Progenitor cell of endocrine pancreas (in vitro differentiated cells): ENCODE measurements at places on chromosomes 12 and 14.

DNA sequence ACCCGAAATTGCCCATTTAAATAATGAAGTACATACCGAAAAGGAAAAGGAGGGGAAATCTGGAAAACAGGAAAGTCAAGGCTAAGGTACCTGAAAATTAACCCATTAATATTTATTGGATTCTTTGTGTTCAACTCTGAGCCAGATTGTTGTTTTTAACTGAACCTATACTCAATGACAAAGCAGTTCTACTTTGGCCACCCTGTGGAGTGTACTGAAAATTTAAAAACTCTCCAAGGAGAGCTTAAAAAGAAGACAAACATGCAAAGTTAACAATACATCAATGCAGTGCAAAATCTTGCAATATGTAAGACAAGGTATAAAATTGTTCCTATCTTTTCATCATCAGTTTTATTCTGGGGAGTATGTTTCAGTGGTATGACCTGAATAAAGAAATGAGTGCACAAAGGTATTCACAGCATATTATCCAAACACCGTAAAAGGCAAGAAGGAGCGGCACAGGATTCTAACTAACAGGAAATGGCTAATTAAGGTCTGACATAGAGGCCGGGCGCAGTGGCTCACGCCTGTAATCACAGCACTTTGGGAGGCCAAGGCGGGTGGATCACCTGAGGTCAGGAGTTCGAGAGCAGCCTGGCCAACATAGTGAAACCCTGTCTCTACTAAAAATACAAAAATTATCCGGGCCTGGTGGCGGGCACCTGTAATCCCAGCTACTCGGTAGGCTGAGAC lies 1.7 kb downstream of the USP44 start:
- DNase-seq, result no peak

- peak; percentile 6 for DNase-seq
These were observed 340.5 kb downstream of the TMEM121 start for GRCh38 chr14:105866841-105867321.

GRCh38 chr12:104600036-104600712 lies 143.4 kb downstream of the CHST11 start:
- DNase-seq, result no peak

DNA sequence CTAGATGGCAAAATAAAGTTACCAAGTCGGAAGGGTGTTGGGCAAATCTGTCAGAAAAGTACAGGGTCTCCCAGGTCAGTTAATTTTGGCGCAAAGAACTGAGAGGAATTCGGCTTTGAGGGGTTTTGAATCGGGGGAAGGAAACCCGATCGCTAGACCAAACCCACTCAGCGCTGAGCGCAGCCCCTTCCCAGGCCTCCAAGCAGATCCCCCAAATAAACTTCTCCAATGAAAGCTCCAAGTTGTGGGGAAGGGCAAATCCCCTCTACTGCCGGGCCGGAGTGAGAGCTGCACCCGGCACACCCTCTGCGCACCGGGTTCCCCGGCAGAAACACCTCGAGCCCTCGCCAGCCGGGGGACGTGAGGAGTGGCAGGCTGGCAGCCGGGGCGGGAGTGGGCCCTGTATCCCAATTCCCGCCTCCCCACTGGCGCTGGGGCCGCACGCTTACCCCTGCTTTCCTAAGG lies 441 bp downstream of the E2F7 start:
- DNase-seq, result no peak

- DNase-seq, result no peak
These were observed 40.2 kb downstream of the PAH start for GRCh38 chr12:102876883-102877282.

- no peak for DNase-seq
These were observed 21.5 kb downstream of the CPSF2 start for GRCh38 chr14:92143309-92143708.

DNA sequence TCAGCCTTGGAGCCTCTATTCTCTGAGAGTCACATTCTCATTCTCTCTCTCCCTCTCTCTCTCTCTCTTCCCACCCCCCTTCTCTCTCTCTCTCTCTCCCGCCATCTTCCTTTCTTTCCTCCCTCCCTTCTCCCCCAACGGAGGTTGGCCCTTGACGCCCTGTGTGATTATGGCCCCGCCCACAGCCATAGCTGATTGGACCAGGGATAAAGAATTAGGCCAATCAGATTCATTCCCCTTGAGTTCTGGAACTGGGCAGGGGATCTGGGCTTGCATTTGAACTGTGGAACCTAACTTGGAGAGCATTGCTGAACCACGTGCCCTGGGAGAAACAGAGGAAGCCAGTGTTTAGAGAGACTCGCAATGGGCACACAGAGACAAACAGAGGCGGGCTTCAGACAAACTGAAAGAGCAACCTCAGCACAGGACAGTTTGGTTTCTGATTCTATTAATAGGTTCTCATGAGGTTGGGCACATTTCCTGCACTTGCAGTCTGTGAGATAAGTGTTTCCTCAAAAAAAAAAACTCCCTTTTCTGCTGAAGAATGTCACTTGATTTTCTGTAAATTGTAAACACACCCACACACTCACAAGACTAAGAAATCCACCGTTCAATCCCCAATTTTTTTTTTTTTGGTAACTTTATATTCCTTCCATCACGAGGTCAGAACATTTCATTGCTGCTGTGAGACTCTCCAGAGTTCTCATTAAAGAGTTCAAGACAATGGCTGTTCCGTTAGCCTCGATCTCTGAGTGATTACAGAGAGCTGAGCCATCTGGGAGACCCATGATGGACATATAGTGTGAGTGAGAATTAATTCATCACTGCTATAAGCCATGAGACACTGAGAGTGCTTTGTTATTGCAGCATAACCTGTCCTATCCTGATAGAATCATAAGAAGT lies 3.5 kb upstream of the P2RX7 start:
- DNase-seq, result no peak

GRCh38 chr12:11862798-11863197 lies 207.9 kb upstream of the BCL2L14 start:
- no peak for DNase-seq

DNA sequence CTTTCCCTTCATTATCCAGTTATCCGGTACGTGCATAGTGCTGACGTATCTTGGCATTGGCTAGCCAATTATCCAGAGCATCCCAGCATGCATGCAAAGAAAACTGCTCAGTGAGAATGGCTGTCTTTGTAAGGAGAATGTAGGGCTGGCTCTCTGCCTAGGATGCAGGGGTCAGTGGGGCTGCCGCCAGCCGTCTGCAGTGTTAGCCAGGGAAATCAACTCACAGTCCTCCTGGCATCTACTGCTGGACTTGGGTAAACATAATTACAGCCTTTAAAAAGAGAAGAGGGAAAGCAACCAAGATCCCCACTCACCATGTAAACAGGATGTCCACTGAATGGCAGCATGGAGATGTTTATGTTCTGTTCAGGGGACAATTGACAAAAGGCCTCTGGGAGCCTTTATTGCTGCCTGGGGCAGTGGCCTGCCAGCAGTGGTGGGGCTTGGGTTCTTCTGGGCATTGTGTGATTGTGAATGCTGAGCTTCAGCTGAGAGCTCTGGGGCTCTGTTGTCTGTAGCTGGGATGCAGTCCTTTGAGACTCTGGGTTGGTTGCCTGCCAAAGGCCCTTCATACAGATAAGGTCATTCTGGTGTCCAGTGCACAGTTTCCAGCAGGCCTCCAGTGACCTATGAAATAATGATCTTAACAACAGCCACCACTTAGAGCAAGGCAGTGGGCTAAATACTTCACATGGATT lies 121.8 kb downstream of the TBC1D30 start:
- DNase-seq, result no peak

DNA sequence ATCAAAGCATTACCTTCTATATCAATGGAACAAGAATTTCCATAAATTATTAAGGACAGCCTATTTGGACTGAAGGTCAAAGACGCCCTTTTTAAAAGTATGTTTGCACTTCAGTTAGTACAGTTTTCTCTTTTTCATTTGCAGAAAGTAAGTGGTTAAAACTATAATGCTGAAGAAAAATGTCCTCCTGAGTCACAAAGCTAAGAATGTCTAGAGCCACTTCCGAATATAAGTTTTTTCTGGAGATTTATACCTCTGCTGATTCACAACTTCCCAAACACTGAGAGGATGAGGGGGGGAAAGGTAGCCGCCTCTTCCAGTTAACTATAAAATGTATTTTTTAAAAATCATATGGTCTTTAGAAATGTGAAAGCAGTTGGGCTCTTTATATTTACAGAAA lies 84.9 kb downstream of the DUSP6 start:
- DNase-seq, result no peak

- DNase-seq, result no peak
These were observed 1126.1 kb downstream of the TMEM121 start for GRCh38 chr14:106652494-106652893.

GRCh38 chr14:81085596-81085995 lies 130.2 kb downstream of the TSHR start:
- no peak for DNase-seq

GRCh38 chr12:67649570-67650387 lies 1.2 kb downstream of the DYRK2 start:
- DNase-seq, result peak; percentile 39

GRCh38 chr14:89308232-89308959 lies 108.6 kb downstream of the FOXN3 start:
- DNase-seq, result no peak

GRCh38 chr12:53984901-53985691 lies at the start of gene HOXC10:
Gene HOXC10 (plus strand): TSS chr12:53985146. CDS start chr12:53985260, 114 bp downstream.
- peak; percentile 64 for DNase-seq

GRCh38 chr14:93011650-93012325 lies 88.8 kb downstream of the CHGA start:
- no peak for DNase-seq

- no peak for DNase-seq
These were observed 150.3 kb downstream of the CEP83 start for GRCh38 chr12:94309373-94309772.

GRCh38 chr12:109734219-109735000 lies 20.8 kb downstream of the FAM222A start:
- DNase-seq, result no peak

DNA sequence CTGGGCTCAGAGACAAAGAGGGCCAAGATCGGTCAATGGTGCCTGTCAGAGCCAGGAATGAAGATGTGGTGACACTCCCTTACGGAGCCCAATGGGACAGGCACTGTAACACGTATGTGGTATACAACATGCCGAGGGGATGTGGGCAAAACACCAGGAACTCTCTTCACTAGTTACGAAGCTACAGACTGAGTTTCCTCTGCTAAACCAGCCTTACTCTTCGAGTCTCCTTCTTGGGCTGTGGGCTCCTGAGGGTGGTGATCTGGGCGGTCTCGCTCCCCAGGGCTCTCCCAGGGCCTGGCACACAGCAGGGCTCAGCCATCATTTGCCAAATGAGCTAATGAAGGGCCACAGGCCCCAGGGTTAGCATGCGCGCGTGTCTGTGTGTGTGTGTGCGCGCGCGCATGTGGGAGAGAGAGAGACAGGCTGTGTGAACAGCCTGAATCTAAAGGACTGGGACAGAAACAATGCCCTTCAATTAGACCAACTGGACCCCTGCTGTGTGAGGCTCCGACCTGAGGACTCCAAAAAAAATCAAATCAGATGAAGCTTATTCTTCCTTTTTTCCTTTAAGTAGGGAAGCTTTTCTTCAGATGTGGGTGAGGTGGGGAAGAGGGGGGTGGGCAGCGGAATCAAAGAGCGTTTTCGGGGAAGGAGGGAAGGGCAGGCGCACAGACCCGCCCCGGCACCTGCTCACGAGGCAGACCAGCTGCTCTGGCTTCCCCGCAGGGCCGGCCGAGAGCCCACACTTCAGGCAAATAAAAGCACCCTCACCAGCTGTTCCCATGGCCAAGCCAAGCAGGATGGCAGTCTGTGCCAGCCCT lies 42.5 kb downstream of the CCDC88C start:
- no peak for DNase-seq

DNA sequence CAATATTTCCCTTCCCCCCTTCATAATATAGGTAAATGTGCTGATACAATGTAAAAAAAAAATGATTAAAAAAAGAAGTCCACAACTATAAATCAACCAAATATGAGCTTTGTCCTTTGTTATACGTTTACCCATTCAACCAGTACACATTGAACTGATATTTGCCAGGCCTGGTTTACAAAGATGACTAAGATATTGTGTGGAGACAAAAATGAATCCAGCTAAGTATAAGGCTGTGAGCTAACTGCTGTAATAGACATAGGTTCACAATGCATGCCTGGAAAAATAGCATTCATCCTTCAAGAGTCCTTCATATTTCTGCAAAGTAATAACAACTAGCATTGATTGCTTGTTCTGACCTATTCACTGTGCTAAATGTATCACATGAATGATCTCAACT lies 6.9 kb downstream of the C12orf56 start:
- no peak for DNase-seq

DNA sequence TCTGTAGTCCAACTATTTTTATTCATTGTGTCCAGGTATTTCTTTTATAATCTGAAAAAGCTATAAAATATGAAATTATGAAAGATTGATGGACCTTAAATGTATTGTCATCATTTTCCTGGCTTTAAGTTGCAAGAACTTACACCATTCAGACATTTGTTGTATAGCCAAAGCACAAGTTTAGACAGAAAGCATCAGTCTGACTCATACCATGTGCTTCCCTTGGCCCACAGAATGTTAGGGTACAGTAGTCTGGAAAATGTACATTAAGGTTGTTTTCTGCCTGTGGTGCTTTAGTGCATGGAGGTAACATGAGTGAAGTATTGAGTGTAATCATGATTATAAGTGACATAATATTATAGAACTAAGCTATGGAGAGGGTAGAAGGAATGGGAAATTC lies 1002.5 kb downstream of the BCL11B start:
- DNase-seq, result no peak

GRCh38 chr14:59565087-59565486 lies 11.5 kb downstream of the CCDC175 start:
- no peak for DNase-seq

DNA sequence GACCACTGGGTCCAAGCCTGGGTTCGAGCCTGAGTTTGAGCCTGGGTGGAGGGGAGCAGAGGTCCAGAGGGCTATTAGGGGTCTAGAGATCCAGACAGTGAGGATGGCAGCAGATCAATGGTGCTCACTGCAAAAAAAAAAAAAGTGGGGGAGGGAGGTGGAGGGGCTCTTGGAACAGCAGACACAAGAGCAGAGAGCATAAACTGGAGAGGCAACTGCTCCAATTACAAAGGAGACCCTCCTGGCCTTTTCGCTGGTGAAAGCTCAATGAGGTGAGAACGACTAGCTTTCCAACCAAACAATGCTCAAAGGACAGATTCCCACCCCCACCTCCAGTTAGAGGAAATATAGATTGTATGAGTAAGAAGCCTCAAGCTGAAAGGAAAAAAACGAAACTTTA lies 124.2 kb upstream of the TSPAN8 start:
- no peak for DNase-seq
